ENCODE measurements at places on chromosomes 5 and 9.

DNA sequence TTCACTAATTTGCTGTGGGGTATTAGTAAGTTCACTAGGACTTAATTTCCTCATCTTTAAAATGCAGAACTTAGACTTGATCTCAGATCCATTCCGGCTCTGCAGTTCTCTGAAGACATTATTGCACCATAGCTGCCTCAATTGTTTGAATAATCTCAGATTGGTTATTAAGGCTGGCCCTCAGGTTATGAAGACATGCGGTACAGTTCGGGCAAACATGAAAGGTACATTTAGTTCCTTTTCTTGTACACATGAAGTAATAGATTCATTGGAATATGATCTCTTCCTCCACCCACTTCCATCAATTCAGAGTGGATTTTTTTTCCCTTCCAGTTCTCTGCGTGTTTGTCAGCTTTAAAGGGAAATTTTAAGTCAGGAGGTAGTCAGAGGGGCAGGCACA is 28.0 kb downstream of the ATP6V0E1 start:
- DNase-seq, result no peak

DNA sequence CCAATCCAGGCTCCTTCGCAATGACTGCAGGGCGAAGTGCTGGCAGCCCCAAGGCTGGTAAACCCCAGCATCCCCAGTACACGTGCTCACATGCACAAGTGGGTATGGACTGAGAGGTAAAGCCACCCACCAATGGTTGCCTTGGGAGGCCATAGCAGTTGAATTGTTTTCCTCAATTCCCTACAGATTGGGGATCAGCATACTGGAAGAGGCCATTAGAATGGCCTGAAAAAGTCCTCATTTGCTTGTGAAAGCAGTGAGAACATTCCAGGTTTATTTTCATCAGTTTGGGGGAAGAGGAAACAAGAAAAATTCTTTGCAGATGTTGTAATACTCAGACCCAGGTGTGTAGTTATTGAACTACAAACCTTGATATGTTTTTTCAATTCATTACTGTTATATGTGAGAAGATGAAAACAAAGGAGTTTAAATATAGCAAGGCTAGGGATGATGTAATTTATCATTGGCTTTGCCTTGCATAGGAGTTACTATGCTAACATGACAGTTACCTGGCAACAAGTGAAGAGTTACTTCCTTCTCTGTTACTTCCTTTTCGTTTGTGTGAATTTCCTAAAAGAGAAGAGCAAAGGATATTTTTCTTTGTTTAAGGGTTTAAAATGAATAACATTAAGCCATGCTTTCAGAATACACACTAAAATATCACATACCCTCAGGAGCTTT is 36.4 kb downstream of the MTMR12 start:
- DNase-seq, result no peak

- no peak for DNase-seq
Measured at GRCh38 chr9:97873425-97873824, 20.4 kb downstream of the FOXE1 start.

DNA sequence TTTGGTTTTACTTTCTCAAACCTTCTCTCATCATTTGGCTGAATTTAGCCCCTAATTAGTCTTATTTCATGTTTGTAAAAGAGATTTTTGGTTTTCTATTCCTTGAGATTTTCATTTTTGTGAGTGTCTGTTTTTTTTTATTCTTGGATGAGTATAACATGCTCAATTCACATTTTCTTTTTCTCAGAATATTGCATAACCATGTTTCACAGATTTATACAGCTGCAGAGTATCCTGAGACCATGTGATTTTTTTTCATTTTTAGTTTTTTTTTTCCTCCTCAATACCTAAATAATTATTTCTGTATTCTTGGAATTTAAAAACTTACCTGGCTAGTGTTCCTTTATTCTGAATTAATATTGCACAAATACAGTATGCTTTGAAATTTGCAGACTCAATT is 361.9 kb downstream of the SEMA5A start:
- no peak for DNase-seq

- DNase-seq, result peak; percentile 36
Measured at GRCh38 chr9:5392285-5392684, 45.4 kb downstream of the PLGRKT start.

GRCh38 chr9:114386886-114387679 is 699 bp downstream of the AKNA start:
- peak; percentile 36 for DNase-seq

GRCh38 chr9:81128701-81129100 is 560.6 kb downstream of the TLE1 start:
- DNase-seq, result no peak

- no peak for DNase-seq
Measured at GRCh38 chr5:78827725-78828124, 157.4 kb downstream of the ARSB start.

DNA sequence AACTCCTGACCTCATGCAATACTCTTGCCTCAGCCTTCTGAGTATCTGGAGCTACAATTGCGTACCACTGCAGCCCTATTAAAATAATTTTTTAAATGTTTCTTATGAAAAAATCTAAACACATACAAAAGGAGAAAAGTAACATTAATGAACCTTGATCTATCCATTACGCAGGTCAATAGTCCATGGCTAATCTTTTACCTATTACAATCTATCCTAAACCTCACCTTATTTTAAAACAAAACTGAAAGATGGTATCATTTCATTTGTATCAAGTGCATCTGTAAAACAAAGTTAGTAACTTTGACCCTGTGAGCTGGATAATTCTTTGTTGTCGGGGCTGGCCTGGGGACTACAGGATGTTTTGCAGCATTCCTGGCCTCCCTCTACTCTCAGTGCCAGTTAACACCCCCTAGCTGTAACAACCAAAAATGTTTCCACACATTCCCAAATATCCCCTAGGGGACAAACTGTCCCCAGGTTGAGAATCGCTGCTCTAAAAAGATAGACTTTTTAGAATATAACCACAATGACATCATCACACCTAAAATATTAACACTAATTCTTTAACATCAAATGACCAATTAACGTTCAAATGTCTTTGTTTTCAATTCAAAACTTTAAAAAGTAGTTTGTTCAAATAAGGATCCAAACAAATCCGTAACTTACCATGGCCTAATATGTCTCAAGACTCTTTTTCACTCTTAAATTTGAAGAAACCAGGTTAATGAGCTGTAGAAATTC is 54.8 kb downstream of the RNF38 start:
- DNase-seq, result no peak

DNA sequence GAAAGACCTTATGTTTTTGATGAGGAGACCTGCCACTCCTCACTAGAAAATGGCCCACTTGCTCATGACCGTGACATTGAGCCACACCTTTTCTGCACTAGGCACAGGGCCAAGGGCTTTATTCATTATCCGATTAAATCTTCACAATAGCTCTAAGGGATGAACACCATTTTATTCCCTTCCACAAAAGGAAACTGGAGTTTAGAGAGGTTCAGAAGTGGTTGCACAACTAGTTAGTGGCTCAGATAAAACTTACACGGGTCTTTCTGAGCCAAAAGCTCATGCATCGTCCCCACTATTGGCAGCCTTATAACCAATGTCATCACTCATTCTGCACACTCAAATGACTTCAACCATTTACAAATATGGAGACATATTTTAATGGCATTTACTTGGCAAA is 39.4 kb downstream of the SUSD1 start:
- no peak for DNase-seq

GRCh38 chr9:34956648-34957047 is 1.4 kb upstream of the PHF24 start:
- DNase-seq, result no peak
